ENCODE measurements at places on chromosomes 12 and 14. TPM values are rescaled to one million over a fixed set of nuclear protein-coding genes. Genes with fewer than 3 reads are reported as not detected.

GRCh38 chr12:41438854-41439541, 250.9 kb downstream of the PDZRN4 start:
- no peak overlapping the region for H3K4me3 ChIP-seq
- H3K27ac ChIP-seq: no peak overlapping the region
- peaks cover 7% of the 10 kb centered on the region for H3K27me3 ChIP-seq
- no peak for DNase-seq
- no peaks in the 10 kb centered on the region for H3K36me3 ChIP-seq
- no peaks in the 10 kb centered on the region for H3K4me1 ChIP-seq

Gene CREBL2
- total RNA-seq: 38.4 TPM

- H3K4me3 ChIP-seq: no peak overlapping the region
- no peaks in the 10 kb centered on the region for H3K36me3 ChIP-seq
- peaks cover 12% of the 10 kb centered on the region for H3K27me3 ChIP-seq
- DNase-seq: no peak
- H3K27ac ChIP-seq: no peak overlapping the region
Measured at GRCh38 chr14:66003082-66003730, 483.0 kb upstream of the CCDC196 start.

DNA sequence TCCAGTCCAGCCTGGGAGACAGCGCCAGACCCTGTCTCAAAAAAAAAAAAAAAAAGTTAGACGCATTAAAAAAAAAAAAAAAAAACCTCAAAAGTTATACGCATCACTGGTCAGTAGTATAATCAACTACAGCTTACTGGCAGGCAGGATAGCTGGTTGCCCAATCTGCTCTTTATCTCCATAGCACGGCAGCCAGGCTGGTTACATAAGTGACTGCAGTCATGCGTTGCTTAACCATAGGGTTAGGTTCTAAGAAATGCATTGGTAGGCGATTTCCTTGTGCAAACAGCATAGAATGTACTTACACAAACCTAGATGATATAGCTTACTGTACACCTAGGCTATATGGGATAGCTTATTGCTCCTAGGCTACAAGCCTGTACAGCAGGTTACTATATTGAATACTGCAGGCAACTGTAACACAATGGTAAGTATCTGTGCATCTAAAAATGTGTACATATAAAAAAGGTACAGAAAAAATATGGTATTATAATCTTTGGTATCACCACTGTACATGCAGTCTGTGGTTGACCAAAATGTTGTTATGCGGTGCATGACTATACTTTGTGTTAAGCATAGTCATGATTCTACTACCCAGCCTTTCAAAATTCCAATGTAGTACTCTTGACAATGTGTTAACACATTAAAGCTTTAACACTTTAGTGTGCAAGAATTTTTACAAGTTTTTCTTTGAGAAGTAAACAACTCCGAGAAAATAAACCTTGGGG, 8.1 kb downstream of the L2HGDH start:
- peak; percentile 66 for DNase-seq
- no peaks in the 10 kb centered on the region for H3K27me3 ChIP-seq
- H3K4me1 ChIP-seq: no peaks in the 10 kb centered on the region

GRCh38 chr14:68210729-68211299, 391.2 kb downstream of the RAD51B start:
- peak; percentile 91 for DNase-seq
- H3K36me3 ChIP-seq: no peaks in the 10 kb centered on the region
- H3K4me3 ChIP-seq: peak overlapping the region; percentile 61
- no peaks in the 10 kb centered on the region for H3K27me3 ChIP-seq

Gene PSMD9
- 93.7 TPM for total RNA-seq

Gene GSC
- 2.3 TPM for total RNA-seq

Gene DBX2
- total RNA-seq: not detected

Gene ACOT6
- not detected for total RNA-seq

Gene ABCD2
- total RNA-seq: not detected

Gene NYNRIN
- total RNA-seq: 3.7 TPM

Gene FRS2
- 41.2 TPM for total RNA-seq

DNA sequence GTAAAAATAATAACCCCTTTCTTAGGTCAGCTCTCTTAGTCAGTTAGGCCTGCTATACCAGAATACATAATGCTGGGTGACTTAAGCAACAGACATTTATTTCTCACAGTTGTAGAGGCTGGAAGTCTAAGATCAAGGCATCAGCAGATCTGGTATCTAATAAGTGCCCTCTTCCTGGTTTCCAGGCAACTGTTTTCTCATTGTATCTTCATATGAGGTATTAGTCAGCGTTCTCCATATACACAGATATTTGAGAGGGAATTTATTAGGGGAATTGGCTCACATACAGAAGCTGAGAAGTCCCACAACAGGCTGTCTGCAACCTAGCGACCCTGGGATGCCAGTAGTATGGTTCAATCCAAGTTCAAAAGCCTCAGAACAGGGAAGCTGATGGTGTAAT, 896.0 kb downstream of the GALC start:
- no peaks in the 10 kb centered on the region for H3K4me1 ChIP-seq
- no peak overlapping the region for H3K27ac ChIP-seq
- no peaks in the 10 kb centered on the region for H3K36me3 ChIP-seq

GRCh38 chr12:92360543-92360942, 214.9 kb upstream of the BTG1 start:
- no peak overlapping the region for H3K4me3 ChIP-seq
- H3K27me3 ChIP-seq: no peaks in the 10 kb centered on the region
- H3K27ac ChIP-seq: no peak overlapping the region
- peaks cover 7% of the 10 kb centered on the region for H3K4me1 ChIP-seq
- DNase-seq: no peak
- H3K36me3 ChIP-seq: no peaks in the 10 kb centered on the region

Gene NCKAP5L
- total RNA-seq: 28.4 TPM

- H3K27me3 ChIP-seq: no peaks in the 10 kb centered on the region
- peak overlapping the region; percentile 49 for H3K27ac ChIP-seq
- no peak overlapping the region for H3K4me3 ChIP-seq
Measured at GRCh38 chr14:65696801-65697200, 284.3 kb downstream of the FUT8 start.

DNA sequence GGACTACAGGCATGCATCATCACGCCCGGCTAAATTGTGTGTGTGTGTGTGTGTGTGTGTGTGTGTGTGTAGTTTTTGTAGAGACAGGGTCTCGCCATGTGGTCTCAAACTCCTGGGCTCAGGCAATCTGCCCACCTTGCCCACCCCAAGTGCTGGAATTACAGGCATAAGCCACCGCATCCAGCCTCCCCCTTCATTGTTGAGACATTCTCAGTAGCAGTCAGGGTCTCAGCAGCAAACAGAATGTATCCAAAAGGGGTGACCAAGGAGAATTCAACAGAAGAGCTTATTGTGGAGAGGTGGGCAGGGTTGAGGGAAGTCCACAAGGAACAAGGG, 37.3 kb upstream of the PLEKHG6 start:
- H3K4me3 ChIP-seq: no peak overlapping the region
- no peak for DNase-seq

- no peak for DNase-seq
- H3K4me1 ChIP-seq: peaks cover 25% of the 10 kb centered on the region
- H3K4me3 ChIP-seq: no peak overlapping the region
- no peaks in the 10 kb centered on the region for H3K27me3 ChIP-seq
Measured at GRCh38 chr12:49980501-49981349, 8.0 kb downstream of the AQP6 start.

Gene STAB2
- not detected for total RNA-seq

- H3K27ac ChIP-seq: no peak overlapping the region
- no peak overlapping the region for H3K4me3 ChIP-seq
- H3K27me3 ChIP-seq: no peaks in the 10 kb centered on the region
- no peak for DNase-seq
- no peaks in the 10 kb centered on the region for H3K36me3 ChIP-seq
Measured at GRCh38 chr14:103061482-103061976, 4.2 kb upstream of the CDC42BPB start.

Gene HPD
- not detected for total RNA-seq

DNA sequence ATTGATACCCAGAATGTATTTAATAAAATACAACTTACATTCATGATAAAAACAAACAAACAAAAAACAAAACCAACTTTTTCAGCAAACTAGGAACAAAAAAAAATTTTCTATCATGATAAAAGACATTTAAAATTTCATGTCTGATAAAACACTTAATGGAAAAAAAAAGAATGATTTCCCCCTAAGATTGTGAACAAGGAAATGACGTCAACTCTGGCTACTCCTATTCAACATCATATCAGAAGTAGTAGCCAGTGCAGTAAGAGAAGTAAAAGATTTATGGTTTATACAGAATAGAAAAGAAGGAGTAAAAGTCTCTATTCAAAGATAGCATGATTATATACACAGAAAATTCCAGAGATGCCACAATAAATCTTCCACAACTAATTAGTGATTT, 1306.6 kb downstream of the FSCB start:
- H3K4me3 ChIP-seq: no peak overlapping the region
- no peaks in the 10 kb centered on the region for H3K36me3 ChIP-seq
- DNase-seq: no peak
- H3K4me1 ChIP-seq: no peaks in the 10 kb centered on the region

DNA sequence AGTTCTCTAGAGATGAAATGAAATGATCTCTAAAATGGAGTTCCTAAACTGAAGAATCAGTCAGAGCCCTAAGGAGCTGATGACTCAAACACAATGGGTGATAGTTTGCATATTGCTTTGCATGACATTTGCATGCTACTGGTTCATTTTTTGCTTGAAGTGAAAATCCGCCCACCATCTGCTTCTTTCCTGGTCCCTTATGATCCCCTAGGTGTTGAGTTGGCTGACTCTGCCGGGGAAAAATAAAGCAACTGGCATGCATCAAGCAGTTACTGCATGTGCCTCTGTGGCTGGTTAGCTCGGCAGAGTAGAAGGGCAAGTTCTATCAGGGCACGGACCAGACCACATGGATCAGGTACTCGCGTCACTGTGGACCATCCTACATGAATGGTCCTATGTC, 151.1 kb downstream of the PPM1H start:
- H3K27ac ChIP-seq: no peak overlapping the region
- H3K36me3 ChIP-seq: no peaks in the 10 kb centered on the region
- H3K4me1 ChIP-seq: peaks cover 49% of the 10 kb centered on the region
- no peaks in the 10 kb centered on the region for H3K27me3 ChIP-seq
- peak; percentile 47 for DNase-seq
- no peak overlapping the region for H3K4me3 ChIP-seq

- DNase-seq: peak; percentile 90
- H3K4me1 ChIP-seq: peaks cover 43% of the 10 kb centered on the region
- no peaks in the 10 kb centered on the region for H3K27me3 ChIP-seq
- peak overlapping the region; percentile 80 for H3K4me3 ChIP-seq
- H3K36me3 ChIP-seq: no peaks in the 10 kb centered on the region
Measured at GRCh38 chr12:121799156-121799841, 4.5 kb upstream of the SETD1B start.

GRCh38 chr14:104731320-104732294, 7.6 kb downstream of the ADSS1 start:
- no peak overlapping the region for H3K4me3 ChIP-seq
- no peaks in the 10 kb centered on the region for H3K27me3 ChIP-seq

DNA sequence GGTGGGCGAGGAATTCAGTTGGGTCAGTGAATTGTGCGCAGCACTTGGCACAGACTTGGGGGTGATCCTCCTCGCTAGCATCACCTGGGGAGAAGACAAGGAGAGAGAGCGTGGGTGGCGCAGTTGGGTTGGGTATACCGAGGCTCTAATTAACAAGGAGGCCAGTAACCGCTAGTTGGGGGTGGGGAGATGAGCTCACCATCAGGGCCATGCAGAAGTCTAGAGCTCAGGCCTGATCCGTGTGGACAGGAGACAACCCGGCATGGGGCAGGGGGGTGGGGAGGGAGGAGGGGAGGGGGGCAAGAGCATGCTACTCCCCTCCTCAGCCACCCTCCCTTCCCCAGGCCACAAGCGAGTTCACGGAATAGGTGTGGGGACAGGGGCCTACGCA, 580 bp downstream of the SALL2 start:
- no peak overlapping the region for H3K27ac ChIP-seq
- H3K36me3 ChIP-seq: no peaks in the 10 kb centered on the region
- H3K4me3 ChIP-seq: peak overlapping the region; percentile 86
- H3K27me3 ChIP-seq: peaks cover 4% of the 10 kb centered on the region

Gene ANG
- 3.8 TPM for total RNA-seq

Gene AICDA
- total RNA-seq: not detected

DNA sequence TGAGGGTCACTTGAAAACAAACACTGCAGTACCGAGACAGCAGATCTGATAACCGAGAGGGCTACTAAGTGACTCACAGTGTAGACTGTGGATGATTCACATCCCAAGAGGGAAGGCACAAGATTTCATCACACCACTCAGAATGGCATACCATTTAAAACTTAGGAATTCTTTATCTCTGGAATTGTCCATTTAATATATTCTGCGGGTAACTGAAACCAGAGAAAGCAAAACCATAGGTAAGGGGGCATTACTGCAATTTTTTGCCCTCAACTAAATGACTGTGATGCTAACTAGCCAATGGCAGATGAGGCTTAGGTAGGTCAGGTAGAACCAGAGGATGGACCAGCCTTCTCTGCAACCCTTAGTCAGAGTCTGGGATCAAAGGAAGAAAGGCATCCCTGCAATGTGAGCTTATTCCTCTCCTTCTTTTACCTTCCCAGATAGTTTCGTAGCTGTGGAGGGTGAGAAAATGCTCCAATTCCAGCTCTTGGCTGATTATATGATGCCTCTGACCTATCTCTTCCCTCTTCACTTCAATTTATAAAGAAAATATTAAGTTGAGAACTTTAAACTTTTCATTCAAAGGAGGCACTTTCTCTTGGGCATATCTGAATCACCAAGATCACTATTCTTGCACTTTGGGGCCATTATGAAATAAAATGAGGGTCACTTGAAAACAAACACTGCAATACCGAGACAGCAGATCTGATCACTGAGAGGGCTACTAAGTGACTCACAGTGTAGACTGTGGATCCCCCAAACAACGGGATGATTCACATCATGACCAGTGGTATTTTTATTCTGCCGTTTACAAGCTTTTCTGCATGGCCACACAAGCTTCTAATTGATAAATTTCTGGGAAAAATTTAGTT, 6.8 kb downstream of the ART4 start:
- DNase-seq: peak; percentile 92
- no peaks in the 10 kb centered on the region for H3K36me3 ChIP-seq
- H3K27ac ChIP-seq: peak overlapping the region; percentile 70
- H3K4me1 ChIP-seq: peaks cover 38% of the 10 kb centered on the region

DNA sequence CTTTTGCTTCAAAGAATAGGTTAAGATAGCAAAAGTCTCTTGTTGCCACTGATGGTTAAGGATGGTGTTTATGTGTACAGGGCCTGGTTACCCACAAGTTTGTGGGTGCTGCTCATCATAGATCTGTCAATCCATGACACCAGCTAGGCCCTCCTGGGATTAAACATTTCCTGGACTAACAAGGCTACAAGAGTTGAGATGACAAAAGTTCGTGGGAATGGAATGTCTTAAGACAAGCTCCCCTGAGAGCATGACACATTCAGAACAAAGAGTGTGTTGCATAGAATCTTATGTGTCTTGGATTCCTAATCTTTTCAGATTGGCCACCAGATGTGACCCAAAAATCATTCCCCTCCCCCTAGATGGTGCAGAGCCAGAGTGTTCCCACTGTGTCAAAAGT, 592.5 kb upstream of the USP15 start:
- H3K27ac ChIP-seq: no peak overlapping the region
- H3K4me1 ChIP-seq: no peaks in the 10 kb centered on the region
- DNase-seq: peak; percentile 16
- H3K4me3 ChIP-seq: no peak overlapping the region
- no peaks in the 10 kb centered on the region for H3K36me3 ChIP-seq

Gene GLTP
- 96.5 TPM for total RNA-seq

Data from GM23248 (cell line).